GM19239 (cell line): ENCODE measurements at places on chromosomes 16 and 17.

DNA sequence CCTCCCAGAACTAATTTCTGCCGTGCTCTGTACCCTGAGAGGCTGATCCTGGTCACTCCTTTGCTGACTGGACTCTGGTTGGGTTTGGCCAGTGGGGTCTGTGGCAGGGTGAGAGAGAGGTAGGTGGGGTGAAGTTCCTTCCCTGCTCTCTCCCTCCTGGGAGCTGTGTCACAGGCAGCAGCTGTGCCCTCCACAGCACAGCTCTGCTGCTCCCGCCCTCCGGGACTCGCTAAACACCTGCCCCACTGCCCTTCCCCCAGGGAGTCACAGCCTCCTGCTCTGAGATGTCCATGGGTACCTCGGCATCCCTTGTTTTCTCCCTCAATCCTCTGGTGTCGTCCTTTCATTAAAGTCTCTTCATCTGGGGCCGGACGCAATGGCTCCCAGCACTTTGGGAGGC, 66.4 kb downstream of the SRCIN1 start:
- DNase-seq = no peak

- DNase-seq = no peak
Observed at GRCh38 chr17:38533866-38534497, 71.8 kb downstream of the SRCIN1 start.

GRCh38 chr17:45759761-45760160, 24.4 kb upstream of the CRHR1 start:
- no peak for DNase-seq

DNA sequence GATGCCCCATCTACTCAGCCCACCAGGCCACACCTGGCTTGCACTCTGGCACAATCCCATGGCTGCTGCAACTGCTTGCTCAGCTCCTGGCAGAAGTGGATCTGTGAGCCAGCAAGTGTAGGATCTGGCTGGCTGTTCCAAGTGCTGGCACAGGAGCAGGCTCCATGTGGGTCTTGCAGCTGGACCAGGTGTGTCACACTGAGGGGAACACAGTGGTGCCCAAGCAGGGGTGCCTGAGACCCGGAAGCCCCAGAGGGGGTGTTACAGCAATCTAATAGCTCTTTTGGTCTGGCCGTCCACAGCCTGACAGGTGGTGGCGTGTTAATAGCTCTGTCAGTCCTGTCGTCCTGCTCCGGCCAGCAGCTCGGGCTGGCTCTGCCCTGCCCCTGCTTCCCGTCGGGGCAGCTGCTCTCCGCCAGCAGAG, 19.6 kb upstream of the GOT2 start:
- no peak for DNase-seq

GRCh38 chr17:60169921-60170817, 20.4 kb downstream of the CA4 start:
- no peak for DNase-seq

- no peak for DNase-seq
Observed at GRCh38 chr16:27364493-27365141, 37.4 kb upstream of the IL21R start.

- no peak for DNase-seq
Observed at GRCh38 chr17:63275971-63276745, 169.9 kb downstream of the CYB561 start.

DNA sequence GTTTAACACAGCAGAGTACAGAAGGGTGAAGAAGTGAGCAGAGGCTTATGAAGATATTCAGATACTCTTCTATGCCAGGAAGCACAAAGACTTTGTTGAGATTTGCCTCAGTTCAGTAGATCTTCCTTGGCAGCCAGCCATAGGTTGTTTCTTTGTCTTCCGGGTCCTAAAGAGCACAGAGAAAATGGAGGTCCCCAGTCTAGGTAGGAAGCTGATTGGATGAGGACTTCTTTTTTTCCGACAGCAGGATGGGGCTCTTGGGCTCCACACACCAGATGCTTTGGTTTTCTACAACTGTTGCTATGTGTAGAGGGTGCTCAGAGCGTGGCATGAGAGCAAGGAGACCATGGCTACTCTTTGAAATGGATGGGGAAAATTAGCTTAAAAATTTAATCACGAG, 8.3 kb upstream of the CDC6 start:
- DNase-seq = no peak

- no peak for DNase-seq
Observed at GRCh38 chr17:34024806-34025551, 230.1 kb upstream of the CCL2 start.

DNA sequence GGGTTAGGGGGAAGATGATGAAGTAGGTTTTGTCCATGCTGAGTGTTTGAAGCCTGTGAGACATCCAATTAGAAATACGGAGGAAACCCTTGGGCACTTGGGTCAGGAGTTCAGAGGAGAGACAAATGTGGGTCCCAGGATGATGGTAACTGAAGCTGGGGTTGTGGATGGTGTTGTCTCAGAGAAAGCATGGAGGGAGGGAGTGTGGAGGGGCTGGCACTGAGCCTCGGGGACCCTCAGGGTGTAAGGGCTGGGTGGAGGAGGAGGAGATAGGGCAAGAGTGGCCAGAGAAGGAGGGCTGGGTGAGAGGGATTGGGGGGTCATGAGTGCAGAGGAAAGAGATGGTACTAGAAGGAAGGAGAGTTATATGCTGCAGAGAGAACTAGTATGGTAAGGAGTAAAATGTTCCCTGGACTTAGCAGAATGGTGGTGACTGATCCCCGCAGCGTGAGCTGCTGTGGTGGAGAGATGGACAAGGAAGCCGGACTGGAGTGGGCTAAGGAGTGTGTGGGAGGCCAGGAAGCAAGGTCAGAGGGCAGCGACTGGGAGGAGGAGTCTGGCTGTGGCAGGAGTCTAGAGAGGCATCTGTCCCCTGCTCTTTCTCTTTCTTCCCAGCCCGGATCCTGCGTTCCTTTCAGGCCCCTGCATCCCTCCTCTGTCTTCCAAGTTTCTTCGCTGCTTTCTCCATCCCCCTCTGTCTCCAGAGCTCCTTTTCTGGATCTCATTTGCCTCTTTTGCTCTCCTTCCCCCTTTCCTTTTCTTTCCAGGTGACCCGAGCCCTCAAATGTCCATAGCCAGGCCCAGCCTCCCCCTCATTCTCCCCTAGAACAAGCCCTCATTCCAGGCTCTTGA, 3.9 kb upstream of the COL1A1 start:
- DNase-seq = no peak

GRCh38 chr16:11613381-11614303, 26.9 kb upstream of the LITAF start:
- DNase-seq = no peak

DNA sequence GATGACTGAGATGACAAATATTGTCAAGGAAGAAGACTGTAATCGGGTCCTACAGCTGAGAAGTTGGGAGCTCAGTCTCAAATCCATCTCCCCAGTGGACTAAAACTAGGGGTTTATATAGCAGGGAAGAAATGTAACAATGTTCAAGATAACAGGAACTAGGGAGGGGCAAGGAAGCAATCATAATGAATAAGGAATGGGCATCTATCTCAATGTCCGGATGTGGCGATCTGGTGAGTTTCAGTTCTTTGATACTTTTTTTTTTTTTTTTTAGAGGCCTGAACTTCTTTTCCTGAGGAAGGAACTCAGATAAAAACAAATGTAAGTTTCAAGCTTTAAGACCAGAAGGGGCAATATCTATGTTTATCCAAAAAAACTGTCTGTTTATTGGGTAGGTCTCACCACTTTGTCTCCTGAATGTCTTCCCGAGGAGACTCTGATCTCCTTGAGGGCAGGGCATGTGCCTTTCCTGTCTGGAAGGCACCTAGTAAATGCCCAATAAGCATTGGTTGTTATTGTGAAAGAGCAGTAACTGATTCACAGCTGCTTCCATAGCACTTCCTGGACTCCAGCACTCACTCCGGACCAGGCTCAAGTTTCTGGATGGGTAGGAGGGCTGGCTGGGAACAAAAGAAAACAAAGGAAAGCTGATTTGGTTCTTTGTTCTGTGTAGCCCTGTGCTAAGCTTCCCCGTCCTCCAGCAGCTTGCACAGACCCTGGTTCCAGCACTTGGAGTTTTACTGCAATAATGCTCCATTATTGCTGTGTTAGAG, 51.9 kb downstream of the MEOX1 start:
- no peak for DNase-seq

DNA sequence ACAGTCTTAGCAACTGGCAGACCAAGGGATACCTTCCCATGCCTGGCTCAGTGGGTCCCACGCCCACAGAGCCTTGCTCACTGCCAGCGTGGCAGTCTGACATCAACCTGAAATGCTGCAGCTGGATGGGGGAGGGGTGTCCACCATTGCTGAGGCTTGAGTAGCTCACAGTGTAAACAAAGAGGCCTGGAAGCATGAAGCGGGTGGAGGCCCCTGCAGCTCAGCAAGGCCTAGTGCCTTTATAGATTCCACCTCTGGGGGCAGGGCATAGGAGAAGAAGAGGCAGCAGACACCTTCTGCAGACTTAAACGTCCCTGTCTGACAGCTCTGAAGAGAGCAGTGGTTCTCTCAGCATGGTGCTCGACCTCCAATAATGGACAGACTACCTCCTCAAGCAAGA, 263.2 kb downstream of the KIF2B start:
- DNase-seq = no peak

DNA sequence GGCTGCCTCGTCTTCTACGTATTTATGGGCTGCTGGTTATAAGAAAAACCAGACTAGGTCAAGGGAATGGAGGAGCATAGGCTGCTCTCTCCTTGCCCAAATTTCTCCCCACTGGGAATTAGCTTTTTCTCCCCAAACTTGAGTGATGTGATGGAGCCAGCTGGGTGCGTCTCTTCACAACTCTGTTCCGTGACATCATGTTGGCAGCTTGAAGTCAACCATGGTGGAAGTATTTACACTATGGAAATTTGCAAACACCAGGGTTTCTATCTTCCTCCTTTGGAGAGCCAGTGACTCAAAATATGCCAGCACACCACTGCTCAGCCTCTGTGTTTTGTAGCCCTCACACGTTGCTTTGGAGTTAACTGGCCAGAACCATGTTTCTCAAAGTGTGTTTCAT, 78.1 kb downstream of the OR1D5 start:
- DNase-seq = no peak

GRCh38 chr17:61897548-61898180, 30.1 kb downstream of the INTS2 start:
- no peak for DNase-seq

- DNase-seq = no peak
Observed at GRCh38 chr16:57639172-57639887, 10.9 kb downstream of the ADGRG1 start.

DNA sequence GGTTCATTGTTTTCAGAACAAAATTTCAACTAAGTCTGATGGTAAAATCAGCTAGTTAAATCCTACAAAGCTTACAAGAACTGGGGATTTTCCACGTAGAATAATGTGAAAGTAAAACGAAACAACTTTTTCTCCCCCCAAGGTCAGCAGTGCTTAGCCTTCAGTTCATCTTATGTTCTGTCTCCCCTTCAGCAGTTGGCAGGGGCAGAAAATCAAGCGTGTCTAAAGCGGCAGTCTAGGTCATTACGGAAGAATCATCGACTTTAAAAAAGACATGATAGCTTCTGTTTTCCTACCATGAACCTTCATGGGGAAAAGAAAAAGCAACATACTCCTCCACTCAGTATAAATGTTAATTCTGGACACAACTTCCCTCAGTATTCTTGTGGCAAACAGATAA, 50.7 kb downstream of the GNA13 start:
- peak; percentile 31 for DNase-seq

DNA sequence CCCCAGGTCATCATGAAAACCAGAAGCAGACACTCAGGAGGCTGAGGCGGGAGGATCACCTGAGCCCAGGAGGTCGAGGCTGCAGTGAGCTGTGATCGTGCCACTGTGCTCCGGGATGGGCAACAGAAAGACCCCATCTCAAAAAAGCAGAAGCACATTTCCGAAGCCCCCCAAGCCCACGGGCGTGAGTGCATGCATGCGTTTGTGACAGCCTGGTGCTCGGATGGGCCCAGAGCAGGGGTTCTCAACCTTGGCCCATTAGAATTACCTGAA, 19.1 kb downstream of the TMC6 start:
- DNase-seq = no peak

- no peak for DNase-seq
Observed at GRCh38 chr16:14640538-14640937, 7.8 kb downstream of the BFAR start.

- DNase-seq = no peak
Observed at GRCh38 chr16:1681032-1681431, 3.0 kb downstream of the JPT2 start.

- no peak for DNase-seq
Observed at GRCh38 chr17:80393241-80393890, 21.6 kb upstream of the ENDOV start.

GRCh38 chr16:21652453-21652852, at the start of gene IGSF6:
TSS of gene IGSF6 (minus strand) at chr16:21652608. CDS start at chr16:21652598, 10 bp downstream.
- no peak for DNase-seq

GRCh38 chr16:86405319-86405718, 105.0 kb upstream of the FOXF1 start:
- DNase-seq = no peak

DNA sequence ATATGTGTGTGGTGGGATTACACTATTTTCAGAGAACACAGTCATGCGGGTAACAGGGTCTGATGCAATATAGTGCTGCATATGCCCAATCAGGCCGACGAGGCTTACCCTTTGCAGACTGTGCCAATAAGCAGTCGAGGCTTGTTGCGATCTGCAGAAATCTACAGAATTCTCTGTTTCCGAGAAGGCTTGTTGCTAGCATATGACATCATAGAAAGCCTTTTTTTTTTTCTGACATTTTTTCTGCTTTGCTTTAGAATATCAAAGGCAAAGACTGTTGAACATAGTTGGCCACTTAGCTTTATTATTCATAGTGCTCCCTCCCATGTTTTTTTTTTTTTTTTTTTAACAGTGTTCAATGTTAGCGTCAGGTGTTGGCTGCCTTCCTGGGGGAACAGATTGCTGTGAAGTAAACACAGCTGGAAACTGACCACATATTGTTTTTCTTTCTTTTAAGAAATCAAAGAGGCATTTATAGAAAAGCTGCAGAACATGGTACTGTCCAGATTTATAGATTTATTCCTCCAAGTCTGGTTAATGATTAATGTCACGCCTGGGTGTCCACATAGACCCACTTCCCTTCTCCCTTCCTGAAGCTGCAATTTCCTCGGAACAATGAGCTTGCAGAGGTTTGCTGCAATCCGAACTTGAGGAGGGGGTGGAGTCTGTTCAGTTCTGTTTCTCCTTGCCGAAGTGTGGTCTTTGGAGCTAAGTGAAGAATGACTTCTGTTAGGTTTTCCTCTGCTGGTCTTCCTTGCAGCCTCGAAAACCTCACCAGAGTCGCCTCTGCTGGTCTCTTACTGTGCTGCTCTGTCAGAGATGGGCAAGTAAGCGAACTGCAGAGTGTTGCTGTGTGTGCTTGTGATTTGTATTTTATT, 87.3 kb downstream of the MAP2K6 start:
- DNase-seq = no peak

DNA sequence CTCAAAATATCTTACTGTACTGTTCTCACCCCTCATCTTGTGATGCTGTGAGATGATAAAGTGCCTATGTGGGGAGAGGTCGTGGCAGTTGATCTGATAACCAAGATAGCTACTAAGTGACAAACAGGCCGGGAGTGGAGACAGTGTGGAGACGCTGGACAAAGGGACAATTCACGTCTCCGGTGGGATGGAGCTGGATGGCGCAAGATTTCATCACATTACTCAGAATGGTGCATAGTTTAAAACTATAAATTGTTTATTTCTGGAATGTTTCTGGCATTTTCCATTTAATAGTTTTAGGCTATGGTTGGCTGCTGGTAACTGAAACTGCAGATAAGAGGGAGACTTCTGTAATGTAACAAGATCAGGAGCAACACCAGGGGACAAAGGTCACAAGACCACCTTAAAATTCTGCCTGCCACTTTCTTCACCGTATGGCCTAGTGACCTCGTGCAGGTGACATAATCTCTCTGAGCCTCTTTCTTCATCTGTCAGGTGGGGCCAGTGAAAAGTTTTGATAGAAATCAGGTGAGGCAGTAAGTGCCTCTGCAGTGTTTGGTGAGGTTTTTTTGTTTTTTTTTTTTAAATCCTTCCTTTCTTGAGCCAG, 54.4 kb upstream of the LGALS9 start:
- no peak for DNase-seq

GRCh38 chr17:1286379-1287106, 7.1 kb downstream of the TRARG1 start:
- DNase-seq = no peak
